ENCODE measurements at places on chromosomes 13 and 19. TPM values are rescaled to one million over a fixed set of nuclear protein-coding genes. Genes with fewer than 3 reads are reported as not detected.

DNA sequence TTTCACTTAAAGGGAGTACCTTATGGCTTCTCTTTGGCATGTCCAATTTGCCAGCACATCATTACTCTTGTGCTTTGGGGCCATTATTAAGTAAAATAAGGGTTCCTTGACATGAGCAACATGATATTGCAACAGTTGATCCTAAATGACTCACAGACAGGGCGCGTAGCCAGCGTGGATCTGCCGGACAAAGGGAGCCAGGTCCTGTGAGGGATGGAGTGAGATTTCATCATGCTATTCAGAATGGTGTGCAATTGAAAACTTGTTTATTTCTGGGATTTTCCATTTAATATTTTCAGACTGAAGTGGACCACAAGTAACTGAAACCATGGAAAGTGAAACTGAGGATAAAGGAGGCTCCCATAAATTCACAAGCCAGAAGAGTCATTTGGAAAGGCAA is 48.6 kb upstream of the WASF3 start:
- no peak for DNase-seq

GRCh38 chr13:71714802-71715375 is 152.1 kb downstream of the DACH1 start:
- DNase-seq: no peak

DNA sequence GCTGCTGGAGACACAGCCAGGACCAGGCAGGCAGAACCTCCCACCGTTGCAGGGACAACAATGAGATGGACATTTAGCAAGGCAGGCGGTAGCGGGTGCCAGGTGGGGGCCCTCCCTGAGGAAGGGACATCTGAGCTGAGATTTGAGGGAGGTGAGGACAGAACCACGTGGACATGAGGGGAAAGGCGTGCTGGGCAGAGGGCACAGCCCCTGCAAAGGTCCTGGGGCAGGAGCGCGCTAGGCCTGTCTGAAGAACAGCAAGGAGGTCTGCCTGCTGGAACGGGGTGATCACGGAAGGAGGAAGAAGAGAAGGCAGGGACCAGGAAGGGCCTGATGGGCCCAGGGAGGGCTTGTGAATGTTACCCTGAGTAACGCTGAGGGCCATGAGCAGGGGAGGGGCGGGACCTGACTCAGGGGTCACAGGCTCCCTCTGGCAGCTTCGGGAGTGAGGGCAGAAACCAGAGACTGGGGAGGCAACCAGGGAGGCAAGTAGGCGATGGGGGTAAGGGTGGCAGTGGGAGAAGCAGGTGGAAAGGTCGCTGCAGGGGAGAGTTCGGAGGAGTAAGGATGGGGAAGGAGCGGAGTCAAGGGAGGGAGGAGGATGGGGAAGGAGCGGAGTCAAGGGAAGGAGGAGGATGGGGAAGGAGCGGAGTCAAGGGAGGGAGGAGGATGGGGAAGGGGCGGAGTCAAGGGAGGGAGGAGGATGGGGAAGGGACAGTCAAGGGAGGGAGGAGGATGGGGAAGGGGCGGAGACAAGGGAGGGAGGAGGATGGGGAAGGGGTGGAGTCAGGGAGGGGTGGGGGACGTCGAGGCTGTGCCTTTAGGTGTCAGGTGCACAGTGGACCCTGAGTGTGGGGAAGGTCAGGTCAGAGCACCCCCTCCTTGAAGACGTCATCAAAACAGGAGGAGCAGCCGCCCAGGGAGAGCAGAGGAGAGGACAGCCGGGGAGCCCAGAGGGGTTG is 15.7 kb upstream of the B3GNT3 start:
- DNase-seq: no peak

DNA sequence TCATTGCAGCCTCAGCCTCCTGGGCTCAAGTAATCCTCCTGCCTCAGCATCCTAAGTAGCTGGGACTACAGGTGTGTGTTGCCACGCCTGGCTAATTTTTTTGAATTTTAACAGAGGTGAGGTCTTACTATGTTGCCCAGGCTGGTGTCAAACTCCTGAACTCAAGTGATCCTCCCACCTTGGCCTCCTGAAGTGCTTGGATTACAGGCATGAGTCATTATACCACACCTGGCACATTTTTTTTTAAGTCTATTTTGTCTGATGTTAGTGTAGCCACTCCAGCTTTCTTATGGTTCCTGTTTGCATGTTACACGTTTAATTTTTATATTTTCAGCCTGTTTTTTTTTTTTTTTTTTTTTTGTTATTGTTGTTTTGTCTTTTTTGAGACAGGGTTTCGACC is 24.8 kb downstream of the KDM4B start:
- DNase-seq: no peak

Gene IFI30
- polyA plus RNA-seq: 12.0 TPM

Data from left renal pelvis (tissue), 4 donors.